Suppressor macrophage treated with lipopolysaccharide for 1 hour (primary cell): ENCODE measurements at places on chromosomes 2 and 18.

GRCh38 chr2:138177693-138178092, 213.4 kb downstream of the HNMT start:
- DNase-seq = no peak

GRCh38 chr2:190469771-190470170, 61.6 kb downstream of the MFSD6 start:
- peak; percentile 5 for DNase-seq

DNA sequence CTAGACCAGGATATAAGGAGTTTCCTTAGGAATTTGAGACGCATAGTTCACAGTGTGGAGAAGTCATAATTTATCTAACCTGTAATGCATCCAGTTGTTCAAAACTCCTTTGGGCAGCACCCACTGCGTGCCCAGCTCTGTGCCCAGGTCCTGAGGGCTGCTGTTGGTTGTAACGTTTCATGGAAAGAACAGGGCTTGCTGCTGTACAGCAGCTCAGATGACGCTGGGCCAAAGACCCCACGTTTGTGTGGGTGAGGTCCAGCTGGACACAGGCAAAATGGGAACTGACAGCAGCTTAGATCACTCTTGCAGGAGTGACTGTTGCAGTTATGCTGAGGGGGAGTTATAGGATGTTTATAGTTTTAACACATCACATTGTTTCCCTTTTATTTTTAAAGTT, 30.0 kb upstream of the HS6ST1 start:
- DNase-seq = no peak

DNA sequence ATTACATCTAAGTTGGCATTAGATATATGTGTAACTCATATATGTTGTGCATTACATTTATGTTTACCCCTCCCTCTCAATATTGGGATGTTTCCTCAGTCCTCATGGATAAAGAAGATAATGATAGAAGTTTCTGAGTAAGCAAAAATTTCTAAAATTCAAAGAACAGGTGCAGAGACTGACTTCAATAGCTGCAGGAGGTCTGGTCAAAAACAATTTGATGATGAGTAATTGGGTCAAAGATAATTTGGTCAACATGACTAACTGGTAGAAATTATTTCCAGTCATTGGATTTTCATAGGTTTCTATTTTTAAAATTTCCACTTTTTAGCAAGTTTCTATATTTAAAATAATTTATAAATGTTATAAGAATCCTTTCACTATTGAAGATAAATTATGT, 1130.9 kb upstream of the SLC39A10 start:
- no peak for DNase-seq

DNA sequence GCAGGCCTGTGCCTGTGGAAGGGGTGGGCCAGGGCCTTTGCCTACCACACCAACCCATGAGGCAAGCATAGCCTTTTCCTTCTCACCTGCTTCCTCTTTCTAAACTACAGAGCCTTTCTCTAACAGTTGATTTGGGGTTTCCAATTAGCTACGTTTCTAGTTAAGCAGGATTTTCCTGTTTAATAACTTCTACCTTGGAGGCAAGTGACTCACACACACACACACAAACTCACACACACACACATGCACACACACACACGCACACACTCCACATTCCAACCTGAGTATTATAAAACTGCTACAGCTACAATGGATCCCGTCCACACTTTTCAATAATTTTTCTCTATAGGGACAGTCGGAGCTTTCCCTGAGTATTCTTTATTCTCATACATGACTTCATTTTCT, 84.9 kb downstream of the SOX11 start:
- DNase-seq = no peak

DNA sequence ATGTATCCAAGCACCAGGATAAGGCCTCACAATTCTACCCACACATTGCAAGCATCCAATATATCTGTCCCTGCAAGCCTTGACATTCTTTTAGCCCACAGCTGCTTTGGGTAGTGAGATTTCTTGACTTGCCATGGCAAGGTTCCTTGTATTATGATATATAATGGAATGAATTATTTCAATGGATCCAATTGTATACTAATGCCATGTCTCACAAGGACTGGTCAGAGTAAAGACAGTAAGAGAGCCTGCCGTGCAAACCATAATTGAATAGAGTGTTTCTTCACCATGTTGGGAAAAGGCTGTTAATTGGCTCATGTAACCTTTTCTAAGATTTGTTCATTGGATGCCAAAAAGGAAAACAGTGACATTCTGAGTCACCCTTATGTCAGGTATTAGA, 64.3 kb upstream of the RBBP8 start:
- no peak for DNase-seq

- DNase-seq = no peak
These were observed 20.6 kb downstream of the FIGN start for GRCh38 chr2:163715199-163715598.

DNA sequence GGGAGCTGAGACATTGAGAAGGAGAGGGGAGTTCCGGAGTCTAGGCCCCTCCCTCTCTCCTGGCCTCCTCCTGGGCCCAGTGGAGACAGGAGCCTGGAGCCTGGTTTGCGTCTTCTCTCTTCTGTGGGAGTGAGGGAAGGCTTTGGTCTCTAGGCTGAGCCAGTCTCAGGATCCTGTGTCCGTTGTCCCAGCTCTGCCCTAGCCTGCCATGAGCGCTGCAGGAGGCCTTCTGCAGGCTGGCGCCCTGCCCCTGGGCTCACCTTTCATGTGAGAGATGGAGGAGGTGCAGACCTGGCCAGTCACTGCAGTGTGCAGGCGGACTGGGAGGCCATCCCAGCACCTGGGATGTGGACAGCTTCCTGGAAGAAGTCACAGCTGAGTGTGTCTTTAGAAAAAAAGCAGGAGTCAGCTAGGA, 8.7 kb downstream of the IMPA2 start:
- DNase-seq = no peak

GRCh38 chr18:34492652-34493051, 217.4 kb upstream of the DTNA start:
- DNase-seq = no peak

GRCh38 chr2:48940606-48941005, 185.1 kb upstream of the LHCGR start:
- DNase-seq = no peak

- DNase-seq = no peak
These were observed 24.0 kb downstream of the SULT1C4 start for GRCh38 chr2:108401800-108402199.

GRCh38 chr18:50847192-50847591, 27.4 kb upstream of the MRO start:
- peak; percentile 73 for DNase-seq

DNA sequence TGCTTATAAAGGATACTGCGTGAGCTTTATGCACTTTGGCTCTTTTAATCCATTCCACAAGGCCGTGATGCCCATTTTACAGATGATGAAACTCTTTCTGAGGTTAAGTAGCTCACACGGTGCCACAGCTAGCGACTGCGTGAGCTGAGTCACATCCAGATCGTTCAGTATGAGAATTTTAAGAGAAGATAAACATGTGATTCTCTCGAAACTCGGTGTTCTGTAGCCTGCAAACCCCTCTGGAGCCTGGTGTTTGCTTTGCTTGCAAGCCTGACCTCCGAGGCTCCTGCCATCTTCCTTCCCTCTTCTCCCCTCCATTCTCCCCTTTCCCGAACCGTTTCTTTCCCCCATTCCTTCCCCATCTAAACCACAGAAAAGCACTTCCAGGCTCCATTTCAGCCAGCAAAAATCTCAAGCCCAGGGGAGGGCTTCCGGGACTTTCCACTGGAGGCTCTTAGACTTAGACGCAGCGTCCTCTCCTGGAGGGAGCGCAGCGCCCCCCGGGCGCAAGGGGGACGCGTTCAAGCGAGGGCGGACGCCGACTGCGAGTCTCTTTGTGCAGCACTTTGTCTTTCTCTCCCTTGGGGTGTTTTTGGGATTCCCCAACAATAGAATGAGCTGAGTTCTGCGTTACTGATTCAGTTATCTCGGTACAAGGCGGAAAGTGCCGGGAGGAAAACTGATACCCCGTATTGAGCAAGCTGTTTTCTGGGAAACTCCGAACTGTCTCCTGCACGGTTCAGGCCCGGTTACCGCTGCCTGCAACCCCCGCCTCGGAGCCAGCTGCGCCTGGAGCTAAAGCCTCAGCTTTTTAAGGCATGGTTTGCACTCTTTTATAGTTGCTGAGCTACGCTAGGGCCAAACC, 38.0 kb downstream of the CYP1B1 start:
- DNase-seq = peak; percentile 96

DNA sequence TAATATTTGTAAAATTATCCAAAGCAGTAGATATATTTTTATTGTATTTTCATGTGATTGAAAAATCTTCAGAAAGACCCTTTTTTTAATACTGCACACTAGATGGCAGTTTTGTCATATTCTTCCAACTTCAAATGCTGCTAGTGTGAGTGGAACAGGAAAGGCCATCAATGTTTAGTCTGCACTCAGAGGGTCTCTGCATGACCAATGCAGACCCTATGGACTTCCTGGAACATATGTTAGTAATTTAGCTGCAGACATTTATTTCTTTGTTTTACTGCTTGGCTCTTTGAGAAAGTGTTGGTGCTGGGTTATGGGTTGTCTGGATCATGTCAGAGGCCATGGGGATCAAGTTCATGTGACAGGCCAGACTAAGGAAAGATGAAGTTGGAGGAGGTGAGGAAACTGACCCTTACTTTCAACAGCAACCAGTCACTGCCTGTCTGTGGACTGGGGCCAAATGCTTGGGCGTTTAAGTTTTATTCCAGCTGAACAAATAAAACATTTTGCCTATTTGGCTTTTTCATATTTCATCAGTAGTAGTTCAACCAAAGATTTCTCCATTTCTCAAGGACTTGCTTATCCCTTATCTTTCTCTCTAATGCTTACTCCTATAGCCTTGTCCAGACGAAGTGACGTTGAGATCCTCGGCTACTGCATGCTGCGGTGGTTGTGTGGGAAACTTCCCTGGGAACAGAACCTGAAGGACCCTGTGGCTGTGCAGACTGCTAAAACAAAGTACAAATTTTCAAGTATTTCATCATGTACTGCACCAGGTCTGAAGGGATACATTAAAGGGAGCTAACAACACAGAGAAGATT, 84.8 kb downstream of the VRK2 start:
- DNase-seq = no peak

GRCh38 chr18:75696391-75696790, 268.9 kb upstream of the SMIM21 start:
- peak; percentile 59 for DNase-seq

- peak; percentile 53 for DNase-seq
These were observed 97.2 kb downstream of the SEPTIN10 start for GRCh38 chr2:109516445-109517117.

DNA sequence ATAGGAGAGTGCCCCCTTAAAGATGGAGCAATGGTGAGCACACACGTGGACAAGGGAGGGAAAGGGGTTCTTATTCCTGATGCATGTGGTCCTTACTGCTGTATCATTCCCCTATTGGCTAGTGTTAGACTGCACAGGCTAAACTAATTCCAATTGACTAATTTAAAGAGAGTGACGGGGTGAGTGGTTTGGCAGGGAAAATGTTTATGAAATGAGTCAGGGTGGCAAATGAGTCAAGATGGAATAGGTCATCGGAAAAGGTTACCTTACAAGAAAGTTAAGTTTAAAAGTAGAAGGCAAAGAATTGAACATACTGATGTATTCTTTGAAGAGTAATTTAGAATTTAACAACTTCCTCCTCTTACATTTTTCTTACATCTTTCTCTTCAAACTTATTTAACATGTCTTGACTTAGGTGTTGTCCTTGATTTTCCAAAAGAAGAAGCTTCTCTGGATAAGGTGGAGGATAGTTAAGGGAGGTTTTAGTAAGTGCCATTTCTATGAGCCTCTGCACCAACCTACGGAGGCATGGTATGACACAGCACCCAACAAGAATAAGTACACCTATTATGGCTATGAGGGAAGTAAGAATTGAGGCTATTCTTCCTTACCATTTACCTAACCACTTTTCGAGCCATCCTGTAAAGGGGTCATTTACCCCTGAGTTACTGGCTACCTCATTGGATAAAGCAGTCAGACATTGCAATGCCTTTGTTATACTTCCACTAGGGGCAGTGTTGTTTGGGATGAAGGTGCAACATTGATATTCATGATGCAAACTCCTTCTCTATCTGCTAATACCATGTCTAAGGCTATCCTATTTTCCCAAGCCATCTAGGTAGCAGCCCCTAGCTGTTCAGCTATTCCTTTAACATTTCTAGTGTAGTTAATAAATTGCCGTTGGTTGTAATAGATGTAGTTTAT, 1345.8 kb upstream of the LRRTM1 start:
- DNase-seq = no peak

- peak; percentile 70 for DNase-seq
These were observed 101.9 kb downstream of the NOL4 start for GRCh38 chr18:34122724-34123334.

- DNase-seq = no peak
These were observed 173.8 kb downstream of the BCL11A start for GRCh38 chr2:60379684-60380083.

DNA sequence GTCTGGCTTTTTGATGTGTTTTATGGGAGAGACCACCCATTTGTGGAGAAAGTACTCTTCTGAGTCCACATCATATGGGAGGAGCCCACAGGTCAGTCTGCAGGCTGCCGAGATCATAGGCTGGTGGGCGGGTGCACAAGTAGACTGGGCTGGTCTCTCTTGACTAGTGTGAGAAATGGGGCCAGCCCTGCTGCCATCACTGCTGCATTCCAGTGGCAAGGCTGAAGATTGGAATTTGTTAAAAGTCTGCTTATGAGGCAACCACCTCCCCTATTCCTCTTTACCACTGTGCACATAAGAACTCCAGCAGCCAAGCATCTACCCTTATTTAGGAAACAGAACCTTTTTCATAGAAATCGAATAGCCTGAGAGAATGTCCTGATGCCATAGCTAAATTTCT, 200.7 kb downstream of the DIS3L2 start:
- no peak for DNase-seq

DNA sequence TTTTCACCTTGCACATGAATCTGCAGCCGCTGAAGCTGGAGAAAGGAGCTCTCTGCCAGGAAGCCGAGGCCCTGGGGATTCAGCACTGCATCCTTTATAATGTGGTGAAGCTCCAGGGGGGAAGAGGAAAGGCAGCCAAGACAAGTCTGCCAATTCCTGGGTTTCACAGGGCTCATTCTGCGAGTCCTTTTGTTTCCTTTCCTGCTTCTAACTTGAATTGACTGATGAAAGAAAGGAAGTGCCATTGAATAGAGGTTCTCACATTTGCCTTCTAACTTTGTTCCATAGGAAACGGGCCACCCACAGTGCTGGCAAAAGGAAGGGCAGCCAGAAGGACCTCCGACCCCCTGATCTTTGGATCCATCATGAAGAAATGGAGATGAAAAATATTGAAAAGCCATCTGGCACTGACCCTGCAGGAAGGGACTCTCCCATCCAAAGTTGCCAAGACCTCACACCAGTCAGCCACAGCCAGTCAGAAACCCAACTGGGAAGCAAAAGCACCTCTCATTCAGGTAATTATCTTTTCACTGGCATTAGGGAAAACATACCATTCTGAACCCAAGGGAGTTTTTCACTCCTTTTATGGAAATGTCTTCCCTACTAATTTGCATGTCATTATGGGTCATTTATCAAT, 765.4 kb downstream of the MBD2 start:
- DNase-seq = no peak

GRCh38 chr2:96530474-96531357, 5.8 kb upstream of the ARID5A start:
- peak; percentile 44 for DNase-seq

DNA sequence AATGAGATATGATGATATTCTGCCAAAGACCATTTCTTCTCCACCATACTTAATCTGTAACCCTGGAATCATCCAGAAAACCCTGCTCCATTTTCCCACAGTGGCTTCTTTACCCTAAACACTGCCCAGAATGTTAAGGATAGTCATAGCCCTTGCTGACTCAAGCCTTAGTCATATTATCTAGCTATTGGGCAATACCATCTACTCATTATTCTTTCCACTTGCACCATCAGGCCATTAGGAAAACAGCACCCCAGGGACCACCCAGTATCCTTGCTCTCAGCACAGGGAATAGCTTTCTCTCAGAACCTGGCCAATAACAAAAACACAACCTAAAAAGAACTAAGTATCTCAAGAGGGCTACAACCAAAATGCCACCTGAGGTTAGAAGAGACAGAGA, 445.7 kb upstream of the SLC14A2 start:
- peak; percentile 80 for DNase-seq
